ENCODE measurements at places on chromosomes 6 and 20.

- no peak for DNase-seq
Observed at GRCh38 chr6:90079560-90080490, 185.6 kb downstream of the GJA10 start.

DNA sequence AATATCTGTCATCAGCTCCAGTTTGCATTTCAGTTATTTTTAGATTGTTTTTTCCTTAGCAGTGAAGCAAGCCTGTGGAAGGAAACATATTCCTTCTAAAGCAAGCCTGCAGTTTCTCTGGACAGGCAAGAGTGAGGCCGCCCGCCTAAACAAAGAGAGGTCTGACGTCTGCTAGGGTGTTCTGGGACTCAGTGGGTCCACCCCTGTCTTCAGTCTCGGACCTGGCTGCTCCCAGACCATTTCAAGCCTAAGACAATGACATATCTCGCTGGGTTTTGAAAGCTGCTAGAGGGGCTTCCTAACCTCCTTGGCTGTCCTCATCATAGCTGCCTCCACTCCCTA is 36.8 kb upstream of the RNF24 start:
- no peak for DNase-seq

DNA sequence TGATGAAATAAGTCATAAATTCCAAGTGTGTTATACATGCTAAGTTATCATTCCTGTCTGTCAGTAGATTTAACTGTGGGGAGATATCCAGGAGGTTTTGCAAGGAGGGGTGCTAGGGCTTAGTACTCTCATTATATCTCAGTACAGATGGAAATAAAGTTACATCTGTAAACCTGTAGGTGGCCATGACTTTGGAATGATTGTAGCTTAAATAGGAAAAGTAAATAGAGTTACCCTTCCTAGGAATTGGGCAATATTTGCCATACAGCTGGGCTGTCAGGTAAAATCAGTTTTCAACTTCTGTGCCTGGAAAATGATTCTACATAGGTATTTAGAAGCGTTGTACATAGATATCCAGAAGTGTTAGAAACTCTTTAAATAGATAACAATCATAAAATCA is 19.8 kb upstream of the TGM3 start:
- no peak for DNase-seq

DNA sequence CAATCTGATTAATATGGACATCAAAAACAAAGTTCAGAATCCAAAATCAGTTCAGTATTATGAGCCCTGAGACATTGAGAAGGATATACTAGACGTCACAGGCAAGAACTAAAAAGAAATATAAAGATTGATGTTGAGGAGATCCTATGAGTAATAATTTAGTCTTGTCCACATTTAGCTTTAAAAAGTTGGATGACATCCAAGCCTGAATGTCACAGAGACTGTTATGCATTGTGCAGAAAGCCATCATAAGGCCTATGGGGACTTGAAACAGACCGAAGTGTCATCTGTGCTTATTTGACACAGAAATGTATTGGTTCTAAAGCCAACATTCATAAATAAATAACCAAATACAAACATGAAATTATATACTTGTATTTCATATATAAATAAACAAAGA is 581.8 kb upstream of the MMS22L start:
- no peak for DNase-seq

- DNase-seq, result no peak
Observed at GRCh38 chr20:7503501-7503900, 436.8 kb downstream of the HAO1 start.

GRCh38 chr20:56271974-56272373 is 23.4 kb downstream of the MC3R start:
- no peak for DNase-seq

- no peak for DNase-seq
Observed at GRCh38 chr20:36402708-36403107, 96.6 kb downstream of the DLGAP4 start.

DNA sequence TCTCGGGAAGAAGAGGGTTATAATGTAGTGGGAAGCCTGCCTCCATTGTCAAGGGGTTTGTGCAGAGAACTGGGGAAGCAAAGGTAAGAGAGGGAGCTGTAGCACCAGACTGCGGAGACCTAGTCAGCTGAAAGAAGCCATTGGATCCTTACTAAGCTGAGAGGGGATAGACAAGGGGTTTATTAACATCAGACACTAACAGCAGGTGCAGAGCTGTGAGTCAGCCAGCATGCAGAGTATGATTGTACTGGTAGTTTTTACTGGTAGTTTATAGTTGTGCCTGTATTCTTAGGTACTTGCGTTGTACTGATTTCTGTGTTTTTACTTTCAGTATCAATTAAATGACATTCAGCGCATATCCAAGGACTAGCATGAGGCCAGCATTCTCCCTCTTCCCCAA is 17.8 kb upstream of the COL19A1 start:
- peak; percentile 8 for DNase-seq
